ENCODE measurements at places on chromosomes 4 and X. TPM values are rescaled to one million over a fixed set of nuclear protein-coding genes. Genes with fewer than 3 reads are reported as not detected.

DNA sequence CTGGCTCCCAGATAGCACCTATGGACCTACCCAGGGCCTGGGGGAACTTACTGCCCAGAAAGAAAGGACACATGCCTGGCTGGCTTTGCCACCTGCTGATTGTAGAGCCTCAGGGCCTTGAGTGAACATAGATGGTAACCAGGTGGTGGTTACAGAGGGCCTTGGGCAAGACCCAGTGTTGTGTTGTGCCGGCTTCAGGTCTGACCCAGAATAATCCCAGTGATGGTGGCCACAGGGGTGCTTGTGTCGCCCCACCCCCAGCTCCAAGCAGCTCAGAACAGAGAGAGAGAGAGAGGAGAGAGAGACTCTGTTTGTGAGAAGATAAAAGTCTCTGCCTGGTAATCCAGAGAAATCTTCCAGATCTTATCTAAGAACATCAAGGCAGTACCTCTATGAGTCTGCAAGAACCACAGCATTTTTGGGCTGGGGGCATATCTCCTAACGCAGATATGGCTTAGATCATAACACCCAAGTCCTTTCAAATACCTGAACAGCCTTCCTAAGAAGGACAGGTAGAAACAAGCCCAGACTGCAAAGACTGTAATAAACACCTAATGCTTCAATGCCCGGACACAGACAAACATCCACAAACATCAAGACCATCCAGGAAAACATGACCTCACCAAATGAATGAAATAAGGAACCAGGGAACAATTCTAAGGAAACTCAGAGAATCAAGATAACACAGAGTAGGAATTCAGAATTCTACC is 16.3 kb upstream of the RP2 start:
- no peaks in the 10 kb centered on the region for H3K4me1 ChIP-seq
- no peaks in the 10 kb centered on the region for H3K27me3 ChIP-seq
- H3K36me3 ChIP-seq, result no peaks in the 10 kb centered on the region
- no peak overlapping the region for H3K27ac ChIP-seq
- no peak for DNase-seq

DNA sequence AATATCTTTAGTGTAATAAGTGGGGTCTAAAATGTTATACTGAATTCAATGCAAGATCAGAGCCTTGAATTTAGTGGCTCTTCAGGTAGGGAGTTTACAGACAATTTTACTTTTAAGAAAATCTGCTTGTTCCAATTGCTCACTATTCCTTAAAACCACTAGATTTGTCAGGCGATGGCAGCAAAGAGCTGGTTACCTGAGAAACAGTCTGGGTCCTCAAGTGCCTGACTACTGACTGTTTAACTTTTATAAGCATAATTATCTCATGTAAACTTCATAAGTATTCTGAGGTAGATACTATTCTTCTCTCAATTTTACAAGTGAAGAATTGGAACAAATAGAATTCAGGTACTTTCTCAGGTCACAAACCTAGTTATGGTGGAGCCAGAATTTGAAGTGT is 84.3 kb downstream of the RRAGB start:
- H3K4me1 ChIP-seq, result no peaks in the 10 kb centered on the region
- H3K27ac ChIP-seq, result no peak overlapping the region
- H3K27me3 ChIP-seq, result no peaks in the 10 kb centered on the region
- DNase-seq, result peak; percentile 36

- H3K36me3 ChIP-seq, result no peaks in the 10 kb centered on the region
- no peak overlapping the region for H3K4me3 ChIP-seq
- H3K27me3 ChIP-seq, result no peaks in the 10 kb centered on the region
- no peak overlapping the region for H3K27ac ChIP-seq
- DNase-seq, result no peak
- H3K4me1 ChIP-seq, result no peaks in the 10 kb centered on the region
These were observed 303.9 kb downstream of the ASMT start for GRCh38 chrX:1918780-1919179.

DNA sequence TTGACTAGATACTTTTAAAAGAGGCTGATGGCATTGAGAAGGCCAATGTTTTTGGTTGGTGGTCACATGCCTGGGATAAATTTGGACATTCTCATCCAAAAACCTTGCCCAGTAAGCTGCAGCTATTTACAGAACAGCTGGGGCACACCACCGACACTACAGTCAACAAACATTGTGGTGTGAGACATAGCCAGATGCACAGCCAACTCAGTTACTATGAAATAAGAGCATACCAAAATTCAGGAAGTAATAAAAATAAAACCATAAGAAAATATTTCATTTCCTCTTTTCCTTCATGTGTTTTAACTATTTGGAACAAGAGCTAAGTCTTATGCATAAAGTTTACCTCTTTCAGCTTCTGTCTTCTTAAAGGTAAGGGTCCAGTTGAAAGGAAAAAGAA is 8.8 kb downstream of the PPM1K start:
- H3K27ac ChIP-seq, result no peak overlapping the region

- no peaks in the 10 kb centered on the region for H3K36me3 ChIP-seq
- H3K4me1 ChIP-seq, result no peaks in the 10 kb centered on the region
- H3K4me3 ChIP-seq, result no peak overlapping the region
These were observed 70.7 kb downstream of the ANKRD50 start for GRCh38 chr4:124641715-124642381.

- no peak overlapping the region for H3K27ac ChIP-seq
- no peaks in the 10 kb centered on the region for H3K27me3 ChIP-seq
- H3K4me3 ChIP-seq, result no peak overlapping the region
- H3K36me3 ChIP-seq, result no peaks in the 10 kb centered on the region
- peaks cover 6% of the 10 kb centered on the region for H3K4me1 ChIP-seq
These were observed 64.4 kb upstream of the ENPEP start for GRCh38 chr4:110411574-110412011.

- H3K27ac ChIP-seq, result no peak overlapping the region
- no peaks in the 10 kb centered on the region for H3K36me3 ChIP-seq
- no peak for DNase-seq
- no peaks in the 10 kb centered on the region for H3K27me3 ChIP-seq
- H3K4me3 ChIP-seq, result no peak overlapping the region
These were observed 5.9 kb upstream of the STIM2 start for GRCh38 chr4:26854701-26855100.

- DNase-seq, result no peak
- H3K27me3 ChIP-seq, result no peaks in the 10 kb centered on the region
- peaks cover 25% of the 10 kb centered on the region for H3K36me3 ChIP-seq
These were observed 627 bp downstream of the CDKN2AIP start for GRCh38 chr4:183445097-183445428.

GRCh38 chr4:118367361-118367760 is 14.6 kb upstream of the PRSS12 start:
- no peak overlapping the region for H3K4me3 ChIP-seq
- H3K27ac ChIP-seq, result no peak overlapping the region
- no peaks in the 10 kb centered on the region for H3K36me3 ChIP-seq
- no peaks in the 10 kb centered on the region for H3K4me1 ChIP-seq

GRCh38 chrX:119067023-119067739 is 5.6 kb upstream of the CT47C1 start:
- H3K27me3 ChIP-seq, result no peaks in the 10 kb centered on the region
- no peaks in the 10 kb centered on the region for H3K4me1 ChIP-seq
- no peak overlapping the region for H3K27ac ChIP-seq
- no peak overlapping the region for H3K4me3 ChIP-seq

DNA sequence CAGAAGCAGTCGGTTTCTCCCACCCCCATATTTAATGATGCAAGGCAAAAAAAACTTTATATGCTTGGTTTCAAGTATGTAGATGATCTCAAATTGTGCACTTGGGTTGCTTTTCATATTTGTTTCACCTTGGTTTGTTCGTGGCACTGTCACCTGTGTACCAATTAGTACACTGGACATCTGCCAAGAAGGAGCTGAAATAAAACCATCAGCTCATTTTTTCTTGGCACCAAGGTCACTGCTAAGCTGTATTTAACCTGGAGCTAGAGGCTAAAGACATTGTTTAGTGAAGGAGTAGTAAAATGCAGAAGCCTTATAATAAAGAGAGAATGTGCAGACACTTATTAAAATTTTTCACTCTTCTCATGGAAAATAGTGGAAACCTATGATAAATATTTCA is 430.8 kb downstream of the ARHGAP24 start:
- H3K27me3 ChIP-seq, result no peaks in the 10 kb centered on the region
- no peaks in the 10 kb centered on the region for H3K4me1 ChIP-seq
- DNase-seq, result peak; percentile 11
- no peaks in the 10 kb centered on the region for H3K36me3 ChIP-seq
- H3K27ac ChIP-seq, result no peak overlapping the region
- no peak overlapping the region for H3K4me3 ChIP-seq

DNA sequence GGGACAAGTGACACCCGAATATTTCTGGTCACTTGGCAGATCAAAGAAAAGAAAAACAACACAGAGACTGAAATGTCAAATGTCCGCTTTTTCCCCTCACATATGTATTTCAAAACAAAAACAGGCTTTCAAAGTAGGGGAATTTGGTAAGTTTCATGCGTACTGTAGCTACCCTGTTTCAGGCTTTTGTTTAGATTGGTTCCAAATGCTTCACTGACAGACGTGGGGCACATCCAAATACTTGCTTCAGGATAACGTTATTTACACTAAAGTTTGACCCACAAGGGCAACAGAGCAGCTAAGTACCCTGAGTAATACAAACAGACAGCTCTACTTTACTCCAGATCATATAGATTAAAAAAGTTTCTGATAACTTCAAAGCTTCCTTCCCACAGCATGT is 804.5 kb upstream of the POU3F4 start:
- no peaks in the 10 kb centered on the region for H3K4me1 ChIP-seq
- no peaks in the 10 kb centered on the region for H3K27me3 ChIP-seq
- no peak for DNase-seq

DNA sequence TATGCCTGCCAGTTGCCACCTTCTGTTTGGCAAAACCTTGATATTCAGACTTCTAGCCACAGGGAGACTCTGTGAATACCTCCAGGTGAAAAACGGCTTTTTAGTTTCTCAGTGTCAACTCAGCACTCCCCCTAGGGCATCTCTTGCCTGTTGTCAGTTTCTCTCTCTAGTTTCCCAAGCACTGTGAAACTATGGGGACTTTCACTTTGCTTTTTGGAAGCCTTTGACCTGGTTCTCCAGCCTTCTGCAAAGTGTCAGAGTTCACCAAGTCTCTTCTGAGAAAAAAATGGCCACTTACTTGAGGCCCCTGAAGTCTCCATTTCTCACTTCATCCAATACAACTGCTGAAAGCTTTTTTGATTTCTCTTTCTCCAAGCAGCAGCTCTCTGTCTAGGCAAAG is 521.5 kb downstream of the INPP4B start:
- no peak overlapping the region for H3K4me3 ChIP-seq
- H3K27me3 ChIP-seq, result no peaks in the 10 kb centered on the region
- H3K4me1 ChIP-seq, result no peaks in the 10 kb centered on the region
- H3K27ac ChIP-seq, result no peak overlapping the region
- DNase-seq, result no peak

DNA sequence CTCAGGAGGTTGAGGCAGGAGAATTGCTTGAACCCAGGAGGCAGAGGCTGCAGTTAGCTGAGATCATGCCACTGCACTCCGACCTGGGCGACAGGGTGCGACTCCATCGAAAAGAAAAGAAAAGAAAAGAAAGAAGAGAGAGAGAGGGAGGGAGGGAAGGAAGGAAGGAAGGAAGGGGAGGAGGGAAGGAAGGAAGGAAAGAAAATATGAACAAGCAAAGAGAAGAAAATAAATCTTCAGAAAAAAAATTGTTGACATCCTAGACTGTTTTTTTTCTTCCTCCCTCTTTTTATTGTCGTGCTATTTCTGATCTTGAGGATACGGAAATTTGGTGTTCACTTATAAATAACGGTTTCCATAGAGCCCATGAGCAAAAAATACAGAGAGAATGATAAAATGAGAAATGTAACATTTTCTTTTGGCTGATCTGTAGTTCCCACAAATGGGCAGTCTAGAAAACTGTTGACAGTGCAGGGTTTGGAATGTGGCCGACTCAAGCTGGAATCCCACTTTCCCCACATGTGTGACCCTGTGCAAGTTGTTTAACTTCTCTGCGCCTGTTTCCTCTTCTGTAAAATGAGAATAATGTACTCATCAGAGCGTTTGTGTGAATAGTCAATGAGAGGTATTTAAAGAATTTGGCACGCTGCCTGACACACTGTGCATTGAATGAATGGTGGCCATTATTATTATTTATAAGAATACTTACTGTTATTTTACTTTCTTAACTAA is 19.4 kb downstream of the SORBS2 start:
- H3K27ac ChIP-seq, result no peak overlapping the region
- no peaks in the 10 kb centered on the region for H3K36me3 ChIP-seq
- no peaks in the 10 kb centered on the region for H3K27me3 ChIP-seq
- no peaks in the 10 kb centered on the region for H3K4me1 ChIP-seq
- no peak for DNase-seq

DNA sequence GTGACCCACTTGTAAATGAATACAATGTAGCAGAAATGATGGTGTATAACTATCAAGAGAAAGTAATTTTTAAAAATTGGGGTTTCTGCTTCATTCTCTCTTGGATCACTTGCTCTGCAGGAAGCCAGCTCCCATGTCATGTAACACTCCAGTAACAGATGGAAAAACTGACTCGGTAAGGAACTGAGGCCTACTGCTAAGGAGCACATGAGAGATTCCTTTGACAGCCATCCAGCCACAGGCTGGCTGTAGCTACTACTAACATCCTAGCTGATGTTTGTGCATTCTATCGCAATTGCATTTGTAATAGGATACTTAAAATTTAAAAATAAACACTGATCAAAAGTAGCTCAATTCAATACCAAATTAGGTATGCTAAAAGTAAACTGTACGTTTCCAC is 102.3 kb upstream of the MAB21L2 start:
- no peak for DNase-seq
- H3K27ac ChIP-seq, result no peak overlapping the region
- no peak overlapping the region for H3K4me3 ChIP-seq

GRCh38 chr4:128371876-128372275 is 84.3 kb upstream of the PGRMC2 start:
- H3K4me3 ChIP-seq, result no peak overlapping the region
- no peak for DNase-seq
- no peaks in the 10 kb centered on the region for H3K27me3 ChIP-seq
- no peaks in the 10 kb centered on the region for H3K36me3 ChIP-seq
- H3K27ac ChIP-seq, result no peak overlapping the region

DNA sequence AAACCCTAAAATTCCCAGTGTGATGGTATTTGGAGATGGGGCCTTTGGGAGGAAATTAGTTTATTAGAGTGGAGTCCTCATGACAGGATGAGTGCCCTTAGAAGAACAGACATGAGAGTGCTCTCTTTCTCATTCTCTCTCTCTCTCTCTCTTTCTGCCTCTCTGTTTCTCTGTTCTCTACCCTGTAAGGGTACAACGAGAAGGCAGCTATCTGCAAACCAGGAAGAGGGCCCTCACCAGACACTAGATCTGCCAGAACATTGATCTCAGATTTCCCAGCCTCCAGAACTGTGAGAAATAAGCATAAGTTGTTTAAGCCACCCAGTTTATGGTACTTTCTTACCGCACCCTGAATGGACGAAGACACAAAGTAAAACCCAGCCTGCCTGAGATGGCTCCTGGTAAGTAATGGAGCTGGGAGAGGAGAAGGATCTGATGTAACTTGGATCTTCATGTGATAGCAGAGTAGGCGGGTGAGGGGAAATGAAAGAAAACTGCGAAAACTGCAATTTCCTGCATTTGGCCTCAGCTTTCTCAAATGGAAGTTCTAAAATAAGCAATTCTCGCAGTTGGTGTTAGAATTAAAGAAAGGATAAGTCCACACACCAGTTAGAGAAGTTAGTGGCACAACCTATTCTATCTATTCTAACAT is 8.7 kb upstream of the CDS1 start:
- no peak for DNase-seq
- H3K27ac ChIP-seq, result no peak overlapping the region
- H3K36me3 ChIP-seq, result no peaks in the 10 kb centered on the region
- H3K4me1 ChIP-seq, result no peaks in the 10 kb centered on the region
- H3K4me3 ChIP-seq, result no peak overlapping the region

Gene ACSL4
- polyA plus RNA-seq, result 14.7 TPM

Gene NEUROG2
- polyA plus RNA-seq, result not detected

Gene SLC10A4
- polyA plus RNA-seq, result 2.0 TPM

Gene P2RY4
- polyA plus RNA-seq, result 2.6 TPM

Gene FGF5
- 0.25 TPM for polyA plus RNA-seq

Gene MAGEB10
- not detected for polyA plus RNA-seq

Gene INTS6L
- polyA plus RNA-seq, result 13.8 TPM

Gene SRD5A3
- 20.6 TPM for polyA plus RNA-seq

Gene SSX2B
- polyA plus RNA-seq, result not detected

Gene MAGIX
- 2.5 TPM for polyA plus RNA-seq
